Activated naive CD4-positive, alpha-beta T cell treated with anti-CD3 and anti-CD28 coated beads, Interleukin-2, amount 50 U/mL, for 72 hours (primary cell): ENCODE measurements at places on chromosomes 5 and 9. TPM values are rescaled to one million over a fixed set of nuclear protein-coding genes. Genes with fewer than 3 reads are reported as not detected.

- no peak for DNase-seq
Measured at GRCh38 chr5:142342128-142342981, 17.5 kb upstream of the SPRY4 start.

- DNase-seq = no peak
Measured at GRCh38 chr5:3333836-3334235, 261.8 kb upstream of the IRX1 start.

- DNase-seq = no peak
Measured at GRCh38 chr5:79802406-79802805, 112.8 kb downstream of the CMYA5 start.

- DNase-seq = no peak
Measured at GRCh38 chr5:113612060-113612496, 98.6 kb downstream of the YTHDC2 start.

GRCh38 chr5:168467755-168468330 lies 18.4 kb upstream of the RARS1 start:
- DNase-seq = no peak

GRCh38 chr9:7375013-7375511 lies 424.5 kb downstream of the DMAC1 start:
- DNase-seq = no peak

DNA sequence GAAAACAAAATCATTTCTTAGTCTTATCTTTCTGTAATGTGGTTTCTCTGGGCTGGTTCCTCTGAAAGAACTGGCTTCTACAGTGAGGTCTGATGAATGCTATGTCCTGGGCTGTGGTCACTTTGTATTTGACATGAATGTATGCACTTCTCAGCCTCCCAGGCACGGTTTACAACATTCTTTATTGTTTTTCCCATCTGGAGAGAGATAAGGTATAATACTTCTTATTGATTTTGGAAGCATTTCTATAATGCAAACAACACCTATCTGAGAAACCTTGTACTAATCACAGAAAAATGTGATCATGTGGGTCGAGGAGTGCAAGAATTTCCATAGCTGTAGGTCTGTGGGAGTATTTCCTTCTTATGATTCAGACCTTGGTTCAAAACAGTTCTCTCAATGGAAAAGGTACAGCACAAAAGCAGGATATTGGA lies 46.9 kb downstream of the ACTBL2 start:
- no peak for DNase-seq

DNA sequence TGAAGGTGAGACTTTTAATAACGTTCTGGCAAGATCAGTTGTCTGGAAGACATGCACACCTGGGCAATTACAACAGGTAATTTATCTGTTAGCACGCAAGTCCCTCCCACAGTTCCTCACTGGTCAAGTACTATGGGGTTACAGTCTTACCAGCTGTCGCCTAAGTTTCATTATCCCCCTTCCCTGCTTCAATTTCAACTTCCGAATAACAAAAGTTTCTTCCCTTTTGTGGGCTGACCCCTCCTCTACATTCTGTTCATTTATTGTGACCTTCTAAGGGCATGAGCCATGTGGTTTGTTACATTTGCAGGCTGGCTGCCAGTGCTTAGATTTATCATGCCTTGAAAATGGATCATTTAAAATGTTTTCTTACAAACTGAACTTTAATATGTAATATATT lies 16.5 kb downstream of the GAPT start:
- DNase-seq = no peak

DNA sequence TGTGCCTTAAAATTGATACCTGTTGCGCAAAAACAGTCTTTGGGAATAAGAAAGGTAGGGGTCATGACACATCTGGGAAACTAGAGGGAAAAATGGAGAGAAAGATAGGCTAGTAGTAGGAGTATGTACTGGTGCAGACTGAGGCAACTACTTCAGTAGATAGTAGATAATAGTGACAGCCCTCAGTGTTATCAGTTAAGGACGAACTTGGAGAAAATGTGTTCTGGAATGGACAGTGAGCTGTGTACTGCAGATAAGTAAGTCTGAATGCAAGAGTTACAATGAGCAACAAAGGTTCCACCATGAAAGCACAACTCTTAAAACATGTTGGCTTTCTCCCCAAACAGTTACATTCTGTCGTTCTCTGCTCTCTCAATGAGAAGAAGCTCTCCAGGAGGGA lies 6.5 kb upstream of the INSL6 start:
- no peak for DNase-seq

DNA sequence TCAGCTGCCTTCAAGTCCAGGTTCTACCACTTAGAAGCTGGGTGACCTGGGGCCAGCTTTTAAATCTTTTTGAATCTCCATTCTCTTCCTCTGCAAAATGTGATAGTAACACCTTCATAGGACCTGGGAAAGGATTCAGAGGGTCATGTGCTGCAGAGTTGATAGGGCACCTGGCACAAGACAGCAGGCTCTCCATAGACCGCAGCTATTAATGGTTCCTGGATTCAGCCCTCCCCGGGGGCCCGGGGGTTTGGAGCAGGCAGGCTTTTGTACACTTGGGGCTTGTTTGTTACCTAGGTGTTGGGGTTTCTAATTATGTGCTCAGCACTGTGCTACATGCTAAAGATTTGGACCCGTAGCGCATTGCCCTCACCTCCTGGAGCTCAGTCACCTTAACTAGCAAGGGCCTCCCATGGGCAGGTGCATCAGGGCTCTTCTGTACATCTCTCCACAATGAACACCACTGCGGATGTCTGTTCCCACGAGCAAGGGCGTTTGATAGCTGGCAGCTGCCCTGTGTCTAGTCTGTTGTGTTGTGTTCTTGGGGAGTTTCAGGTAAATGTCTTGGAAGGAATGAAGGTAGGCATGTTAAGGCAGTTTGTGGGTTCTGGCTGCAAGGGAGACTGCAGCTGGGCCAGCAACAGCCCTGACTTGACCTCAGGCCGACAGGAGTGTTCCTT lies 12.1 kb downstream of the PRRC2B start:
- DNase-seq = no peak

DNA sequence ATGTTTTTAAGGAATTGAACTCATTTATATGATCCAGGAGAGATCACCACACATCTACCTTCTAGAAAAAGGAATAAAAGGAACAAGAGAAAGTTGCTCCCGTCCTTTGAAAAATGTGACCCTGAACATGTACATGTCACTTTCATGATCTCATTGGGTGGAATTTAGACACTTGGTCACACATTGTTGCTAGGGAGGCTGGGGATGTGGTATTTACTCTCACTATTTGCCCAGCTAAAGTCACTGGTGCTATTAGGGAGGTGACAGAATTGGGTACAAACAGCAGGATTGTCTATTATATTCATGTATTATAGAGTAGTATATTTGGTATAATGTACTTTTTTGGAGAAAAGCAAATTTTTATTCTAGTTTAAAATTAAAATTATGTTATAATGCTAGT lies 2.1 kb upstream of the CDH10 start:
- no peak for DNase-seq

GRCh38 chr9:122383992-122384461 lies 13.2 kb downstream of the PTGS1 start:
- DNase-seq = no peak

- no peak for DNase-seq
Measured at GRCh38 chr5:167794121-167794520, 497.3 kb upstream of the WWC1 start.

DNA sequence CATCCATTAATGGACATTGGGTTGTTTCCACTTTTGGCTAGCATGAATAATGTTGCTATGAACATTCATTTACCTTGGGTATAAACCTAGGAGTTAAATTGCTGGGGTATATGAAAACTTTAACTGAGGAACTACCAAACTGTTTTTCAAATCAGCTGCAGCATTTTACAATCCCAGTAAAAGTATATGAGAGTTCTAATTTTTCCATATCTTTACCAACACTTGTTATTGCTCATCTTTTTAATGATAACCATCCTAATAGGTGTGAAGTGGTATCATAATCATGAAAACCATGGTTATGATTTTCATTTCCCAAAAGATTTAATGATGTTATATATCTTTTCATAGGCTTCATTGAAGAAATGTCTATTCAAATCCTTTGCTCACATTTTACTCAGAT lies 15.5 kb upstream of the FBXO38 start:
- DNase-seq = no peak

DNA sequence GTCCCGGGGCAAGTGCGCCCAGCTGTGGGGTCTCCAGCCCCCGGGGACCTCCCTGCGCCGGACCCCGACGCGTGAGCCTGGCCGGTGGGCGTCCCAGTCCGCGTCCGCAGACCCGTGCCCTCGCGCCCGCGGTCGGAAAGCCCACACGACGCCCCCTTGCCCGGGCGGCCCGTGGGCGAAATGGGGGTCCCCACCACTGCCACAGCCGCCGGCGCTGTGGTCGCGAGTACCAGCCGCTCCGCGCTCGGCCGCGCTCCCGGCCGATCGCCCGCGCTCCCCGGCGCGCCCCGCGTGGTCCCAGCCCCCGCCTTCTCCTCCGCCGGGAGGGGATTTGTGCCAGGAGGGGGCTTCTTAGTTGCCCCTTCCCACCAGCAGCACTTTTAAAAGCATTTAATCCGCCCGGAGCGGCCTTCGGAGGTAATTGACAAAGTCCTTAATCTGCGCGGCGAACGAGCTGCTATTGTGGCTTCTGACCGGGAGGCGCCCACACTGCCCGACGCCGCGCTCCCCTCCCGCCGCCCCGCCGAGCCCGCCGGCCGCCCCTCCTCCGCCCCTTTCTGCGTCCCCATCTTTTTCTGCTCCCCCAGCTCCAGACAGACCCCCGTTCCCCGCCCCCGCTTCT lies 469 bp upstream of the FIBCD1 start:
- no peak for DNase-seq

DNA sequence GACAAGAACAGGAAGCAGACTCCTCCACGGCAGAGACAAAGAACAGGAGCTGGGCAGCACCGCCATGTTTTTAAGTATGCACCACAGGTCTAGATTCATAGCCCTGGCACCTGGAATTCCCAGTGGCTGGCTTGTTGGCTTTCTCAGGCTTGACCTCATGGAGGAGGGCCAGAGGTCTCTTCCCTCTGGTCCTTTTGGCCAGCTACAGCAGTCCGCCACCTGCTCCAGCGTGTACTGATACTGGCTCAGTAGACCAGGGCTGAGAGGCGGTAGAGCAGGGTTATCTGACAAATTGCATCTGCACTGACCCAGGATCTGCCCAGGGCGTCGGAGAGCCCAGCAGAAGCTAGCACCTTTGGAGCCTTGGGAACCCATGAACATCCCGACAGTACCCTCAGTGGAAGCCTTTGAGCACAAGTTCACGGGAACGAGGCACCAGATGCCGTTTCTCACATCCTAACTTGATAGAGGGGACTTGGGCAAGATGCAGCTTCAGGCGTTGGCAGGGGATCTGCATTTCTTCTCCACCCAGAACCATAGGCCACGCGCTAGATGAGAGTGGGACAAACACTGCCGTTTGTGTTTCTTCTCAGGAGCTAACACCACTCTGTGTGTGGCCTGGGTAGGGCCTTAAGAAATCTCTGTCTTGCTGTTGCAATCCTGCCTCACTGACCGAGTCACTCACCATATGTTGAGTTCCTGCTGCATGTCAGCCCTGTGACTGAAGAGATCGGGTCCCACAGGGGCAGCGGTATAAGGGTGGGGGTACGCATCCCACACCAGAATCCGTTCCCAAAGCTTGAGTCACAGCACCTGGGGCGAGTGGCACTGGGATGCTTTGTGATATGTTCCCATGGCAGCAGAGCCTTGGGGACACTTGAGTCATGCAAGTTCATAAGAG lies 90.3 kb upstream of the OTULINL start:
- no peak for DNase-seq

ST8SIA4 gene
- 36.2 TPM for total RNA-seq

PRSS3 gene
- not detected for total RNA-seq

CNTNAP3 gene
- total RNA-seq = not detected

CYSRT1 gene
- total RNA-seq = 0.34 TPM

NTRK2 gene
- total RNA-seq = 0.16 TPM

SVEP1 gene
- total RNA-seq = 0.07 TPM

TLN1 gene
- 234 TPM for total RNA-seq

GABRA1 gene
- not detected for total RNA-seq

ENTREP1 gene
- total RNA-seq = not detected

ACTBL2 gene
- total RNA-seq = not detected

ADAMTS12 gene
- not detected for total RNA-seq
